ENCODE measurements at places on chromosomes 2 and 18.

GRCh38 chr2:118687698-118688097 lies 159.8 kb downstream of the EN1 start:
- DNase-seq, result no peak

DNA sequence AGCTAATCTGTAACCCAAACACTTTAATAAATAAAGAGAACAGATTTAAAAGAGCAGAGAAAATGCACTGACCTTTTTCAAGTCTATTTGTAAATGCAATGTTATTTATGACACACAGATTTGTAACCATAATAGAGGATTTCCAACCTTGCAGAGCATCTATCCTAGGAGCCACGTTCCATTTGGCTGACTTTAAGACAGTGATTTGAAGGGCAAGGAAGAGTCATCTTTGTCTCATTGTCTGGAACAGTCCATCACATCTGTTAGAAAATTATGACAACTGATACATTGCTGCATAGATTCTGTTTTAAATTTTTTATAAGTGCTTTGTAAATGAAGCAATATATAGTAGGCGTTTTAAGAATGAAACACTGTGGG lies 90.8 kb upstream of the L3MBTL4 start:
- DNase-seq, result no peak

DNA sequence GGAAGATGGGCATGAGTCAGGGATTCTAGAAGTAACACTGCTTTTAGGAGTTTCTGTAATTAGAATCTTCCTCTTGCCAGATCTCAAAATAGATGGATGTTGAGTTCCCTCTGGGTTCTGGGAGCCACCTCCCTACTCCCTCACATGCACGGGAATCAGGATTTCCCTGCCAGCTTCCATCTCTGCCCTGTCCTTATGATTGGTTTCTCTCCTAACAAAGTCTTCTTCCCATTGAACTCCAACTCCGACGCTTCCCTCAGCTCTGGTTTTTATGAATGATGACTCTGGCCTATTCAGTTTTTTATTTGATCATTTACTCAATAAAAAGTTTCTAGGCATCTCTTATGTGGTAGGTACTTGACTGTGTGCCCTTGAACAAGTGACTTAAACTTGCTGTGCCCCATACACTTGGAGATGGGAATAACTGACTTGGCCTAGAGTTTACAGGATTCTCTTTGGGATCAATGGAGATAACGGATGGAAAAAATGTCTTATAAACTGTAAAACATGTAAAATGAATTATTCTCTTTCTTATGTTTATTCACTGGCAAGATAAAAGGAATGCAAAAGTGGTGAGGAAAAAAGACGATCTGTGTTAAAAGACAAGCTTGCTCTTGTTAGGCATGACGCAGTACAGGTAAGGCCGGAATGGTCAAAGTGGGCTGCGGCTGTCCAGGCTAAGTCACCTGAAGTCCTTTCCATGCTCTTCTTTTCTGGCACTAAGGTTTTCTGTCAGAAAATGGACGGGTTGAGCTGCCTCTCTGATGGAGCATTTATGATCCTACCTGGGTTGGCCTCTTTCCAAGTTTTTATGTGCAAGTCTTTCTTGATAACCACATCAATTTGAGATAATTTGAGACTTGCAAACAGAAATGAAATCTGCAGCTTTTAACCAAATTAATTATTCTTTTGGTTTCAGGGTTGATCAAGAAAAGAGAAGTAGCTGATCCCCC lies 199.6 kb downstream of the MYCN start:
- DNase-seq, result no peak

GRCh38 chr2:72916743-72917137 lies 579 bp upstream of the EMX1 start:
- DNase-seq, result no peak

DNA sequence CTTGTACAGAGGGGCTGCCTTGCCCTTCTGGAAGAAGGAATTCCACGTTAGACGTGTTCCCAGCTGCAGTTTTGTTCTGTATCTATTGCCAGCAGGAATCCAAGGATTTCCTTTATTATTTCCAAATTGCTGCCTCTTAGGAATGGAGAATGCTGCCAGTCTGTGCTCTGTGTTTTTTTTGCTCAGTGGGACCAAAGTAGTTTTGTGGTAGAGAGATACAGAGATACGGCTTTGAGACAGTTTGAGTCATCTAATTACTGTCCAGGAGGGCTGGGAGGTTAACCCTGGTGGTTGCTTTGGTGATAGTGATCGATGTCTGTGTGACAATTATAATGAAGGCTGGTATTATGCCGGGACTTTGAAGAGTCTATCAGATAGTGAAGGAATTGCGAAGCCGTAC lies 26.3 kb downstream of the ASAP2 start:
- peak; percentile 89 for DNase-seq

DNA sequence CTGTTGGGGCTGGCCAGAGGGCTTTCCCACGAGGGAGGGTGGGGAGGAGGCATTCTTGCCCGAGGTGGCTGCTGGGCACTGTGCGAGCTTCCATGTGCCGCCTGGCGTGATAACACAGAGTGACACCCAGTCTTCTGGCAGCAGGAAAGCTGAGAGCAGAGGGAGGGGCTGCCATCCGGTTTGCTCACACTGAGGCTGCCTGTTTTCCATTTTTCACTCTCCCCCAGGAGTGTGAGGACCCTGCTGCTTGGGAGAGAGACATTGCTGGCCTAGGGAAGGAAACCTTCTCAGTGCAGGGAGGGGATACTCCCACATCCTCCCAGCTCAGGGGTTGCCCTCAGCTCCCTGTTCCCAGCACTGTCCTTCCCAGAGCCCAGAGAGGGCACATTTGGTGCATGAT lies 73.1 kb downstream of the INHBB start:
- DNase-seq, result no peak
